ENCODE measurements at places on chromosomes 4 and X.

DNA sequence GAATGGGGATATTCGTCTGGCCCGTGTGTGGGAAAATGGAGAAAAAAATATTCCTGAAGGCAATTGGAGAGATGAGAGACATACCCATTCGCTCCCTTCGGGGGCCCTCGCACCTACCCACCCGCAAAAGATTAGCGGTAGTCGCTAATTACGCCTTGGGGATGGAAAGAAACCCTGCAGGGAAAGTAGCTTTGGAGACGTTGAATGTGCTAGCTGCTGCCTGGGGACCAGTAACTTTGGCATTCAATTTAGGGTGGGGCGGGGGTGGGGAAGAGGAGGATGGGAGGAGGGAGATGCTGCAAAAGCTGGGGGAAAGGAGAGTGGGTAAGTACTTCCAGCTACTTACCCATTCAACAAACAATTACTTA, 407 bp upstream of the ZC4H2 start:
- DNase-seq, result no peak

- DNase-seq, result peak; percentile 55
These were observed 2375.8 kb upstream of the TENM3 start for GRCh38 chr4:179867300-179867878.

DNA sequence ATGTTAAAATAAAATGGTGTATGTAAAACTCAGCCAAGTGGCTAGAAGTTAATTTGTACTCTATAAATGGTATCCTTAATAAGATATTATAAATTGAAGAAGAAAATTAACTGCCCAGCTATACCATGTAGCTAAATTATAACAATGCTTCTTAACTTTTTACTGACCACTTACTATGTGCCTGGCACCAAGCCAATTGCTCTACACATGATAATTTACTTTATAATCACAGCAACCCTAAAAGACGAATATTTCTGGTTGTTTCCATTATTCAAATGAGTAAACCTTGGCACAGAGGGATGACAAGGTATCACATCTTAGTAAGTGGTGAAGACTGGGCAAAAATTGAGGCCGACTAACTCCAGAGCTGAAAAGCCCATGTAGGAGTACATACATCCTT, 1506.6 kb downstream of the PCDH7 start:
- DNase-seq, result no peak

GRCh38 chr4:94519019-94519418, 67.3 kb downstream of the PDLIM5 start:
- DNase-seq, result no peak

GRCh38 chrX:115339441-115340025, 50.0 kb downstream of the LUZP4 start:
- no peak for DNase-seq

GRCh38 chr4:40630335-40631021, 814 bp upstream of the RBM47 start:
- DNase-seq, result peak; percentile 70

DNA sequence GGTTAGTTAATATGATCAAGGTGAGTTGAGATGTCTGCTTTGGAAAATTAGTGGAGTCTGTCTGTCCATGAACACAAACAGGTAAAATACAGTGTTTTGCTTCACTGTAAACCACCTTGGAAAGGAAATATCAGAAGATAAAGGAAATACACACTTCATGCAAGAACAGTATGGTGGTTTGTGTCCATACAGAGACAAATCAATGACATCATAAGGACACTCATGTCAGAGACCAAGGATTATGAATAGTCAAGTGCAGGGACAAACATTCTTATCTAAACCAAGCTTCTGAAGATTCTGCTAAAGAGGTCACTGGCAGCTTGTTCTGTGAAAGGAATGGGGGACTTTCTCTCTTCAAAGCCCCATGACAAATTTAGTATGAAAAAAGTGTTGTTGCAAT, 322.9 kb upstream of the F9 start:
- DNase-seq, result no peak

GRCh38 chrX:108138814-108139702, 47.5 kb downstream of the ATG4A start:
- no peak for DNase-seq

- no peak for DNase-seq
These were observed 450.3 kb downstream of the RAPGEF2 start for GRCh38 chr4:159552979-159553768.

- no peak for DNase-seq
These were observed 151.4 kb downstream of the ZNF518B start for GRCh38 chr4:10305816-10306215.

DNA sequence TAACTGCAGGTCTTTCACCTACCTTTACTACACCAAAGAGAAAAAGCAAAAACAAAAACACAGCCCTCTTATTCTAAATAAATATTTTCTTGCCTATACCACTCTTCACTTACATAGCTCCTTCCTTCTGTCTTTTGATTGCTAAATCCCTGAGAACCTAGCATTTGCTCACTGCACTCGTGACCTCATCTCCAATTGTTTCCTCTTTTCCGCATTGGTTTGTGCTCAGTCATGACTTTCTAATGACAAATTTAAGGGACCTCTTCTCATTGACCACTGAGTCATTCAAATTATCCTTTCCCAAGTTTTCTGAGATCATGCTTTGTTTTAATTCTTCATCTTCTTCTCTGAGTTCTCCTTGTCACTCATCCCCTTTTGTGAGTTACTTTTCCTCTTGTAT, 1697.1 kb downstream of the STIM2 start:
- DNase-seq, result no peak

GRCh38 chrX:40202456-40202855, 104.7 kb upstream of the BCOR start:
- no peak for DNase-seq

- no peak for DNase-seq
These were observed 75.3 kb downstream of the RAPGEF2 start for GRCh38 chr4:159178151-159178546.

DNA sequence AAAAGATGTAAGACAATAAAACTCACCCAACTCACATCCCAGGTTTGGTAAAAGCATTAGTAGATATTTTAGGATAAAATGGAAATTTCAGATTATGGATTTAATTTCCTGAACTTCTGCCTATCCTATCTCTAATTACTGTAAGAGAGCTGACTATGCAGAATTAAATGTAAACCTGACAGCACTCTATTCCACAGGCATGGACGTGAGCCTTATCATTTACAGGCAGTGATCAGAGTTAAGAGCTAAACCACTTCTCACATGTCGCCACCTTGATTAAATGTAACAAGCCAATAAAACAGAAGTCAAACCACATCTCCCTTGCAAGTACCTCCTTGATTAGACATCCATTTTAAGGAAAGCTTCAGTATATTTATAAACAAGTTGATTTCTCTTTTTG, 97.5 kb upstream of the CBR4 start:
- no peak for DNase-seq

GRCh38 chr4:173752610-173753230, 222.7 kb upstream of the HAND2 start:
- DNase-seq, result no peak

- DNase-seq, result no peak
These were observed 197.9 kb downstream of the MGST2 start for GRCh38 chr4:139863531-139863930.

DNA sequence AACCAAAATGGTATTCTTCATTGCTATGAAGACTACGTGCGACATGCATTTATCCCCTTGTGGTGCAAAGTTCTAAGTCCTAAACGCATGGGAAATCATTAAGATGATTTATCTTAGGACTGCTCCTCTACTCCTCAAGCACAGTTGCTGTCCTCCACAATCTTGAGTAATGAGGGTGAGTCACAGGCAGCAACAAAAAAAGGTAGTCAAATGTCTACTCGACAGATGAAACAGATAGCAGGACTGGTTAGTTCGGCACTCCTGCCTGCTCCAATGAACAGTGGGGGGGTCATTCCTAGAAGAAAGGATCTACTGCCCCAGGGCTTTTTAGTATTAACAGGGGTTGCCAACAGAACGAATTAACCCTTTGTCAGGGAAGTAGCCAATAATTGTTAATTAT, 233.7 kb upstream of the FGF13 start:
- DNase-seq, result no peak

DNA sequence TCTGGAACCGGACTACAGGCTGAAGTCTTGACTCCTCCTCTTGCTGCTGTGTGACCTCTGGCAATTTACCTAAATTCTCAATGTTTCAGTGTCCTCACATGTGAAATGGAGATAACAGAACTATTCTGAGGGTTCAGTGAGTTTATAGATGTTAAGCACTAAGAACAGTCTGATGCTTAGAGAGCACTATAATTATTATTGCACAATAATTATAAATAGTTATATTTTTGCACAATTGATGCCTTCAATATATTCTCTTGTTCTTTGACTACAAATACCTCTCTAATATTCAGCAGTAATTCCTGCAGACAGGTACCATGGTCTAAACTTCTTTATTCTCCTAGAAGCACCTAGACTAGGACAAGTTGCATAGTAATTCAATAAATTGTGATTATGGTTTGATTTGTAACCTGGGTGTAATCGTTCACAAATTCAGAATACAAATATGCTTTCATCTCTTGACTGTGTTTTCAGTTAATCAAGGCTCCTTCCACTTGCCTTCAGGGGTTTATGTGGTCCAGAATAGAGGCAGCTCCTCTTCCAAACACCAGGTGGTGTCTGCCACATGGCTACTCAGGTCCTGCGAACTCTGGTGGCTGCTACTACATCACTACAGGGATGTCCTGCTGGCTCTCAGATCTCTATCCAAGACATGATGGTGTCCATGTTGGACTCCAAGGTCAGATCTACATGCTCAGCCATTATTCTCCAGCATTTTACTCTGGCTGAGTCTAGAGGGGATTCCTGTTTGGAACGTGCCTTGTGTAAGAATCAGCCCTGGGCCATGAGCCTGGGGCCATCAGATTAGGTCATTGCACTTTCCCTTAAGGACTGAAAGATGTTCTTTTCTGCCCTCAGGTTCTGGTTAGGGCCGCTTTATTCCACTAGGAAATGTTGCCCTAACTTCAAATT, 103.4 kb downstream of the QRFPR start:
- no peak for DNase-seq

GRCh38 chr4:13540446-13541175, 3.7 kb downstream of the NKX3-2 start:
- no peak for DNase-seq

DNA sequence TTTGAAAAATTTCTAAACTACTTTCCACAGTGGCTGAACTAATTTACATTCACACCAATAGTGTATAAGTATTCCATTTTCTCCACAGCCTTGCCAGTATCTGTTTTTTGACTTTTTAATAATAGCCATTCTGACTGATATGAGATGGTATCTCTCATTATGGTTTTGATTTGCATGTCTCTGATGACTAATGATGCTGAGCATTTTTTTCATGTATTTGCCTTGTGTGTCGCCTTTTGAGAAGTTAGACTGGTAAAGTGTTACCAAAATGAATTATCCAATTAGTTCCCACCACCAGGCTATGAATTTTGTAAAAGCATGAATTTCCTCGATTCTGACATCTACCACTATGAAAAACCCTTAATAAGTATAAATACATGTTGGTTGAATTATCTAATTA, 242.2 kb upstream of the GK2 start:
- DNase-seq, result no peak

DNA sequence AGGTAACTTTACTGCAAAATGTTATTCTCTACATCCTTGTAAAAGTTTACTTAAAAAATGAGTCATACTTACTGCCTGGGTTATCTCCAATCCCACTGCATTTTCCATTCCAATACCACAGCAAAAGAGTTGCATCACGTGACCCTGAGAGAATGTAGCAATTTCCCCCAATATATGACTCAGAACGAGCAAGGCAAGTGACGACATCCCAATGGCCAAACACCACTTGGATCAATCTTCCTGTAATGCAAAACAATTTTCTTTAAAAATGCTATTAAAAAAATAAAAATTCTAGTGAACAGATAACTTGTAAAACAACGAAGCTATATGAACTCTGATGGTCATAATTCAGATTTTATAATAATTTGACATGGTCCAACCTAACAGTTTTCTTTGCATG, 224.3 kb downstream of the DCLK2 start:
- DNase-seq, result no peak

DNA sequence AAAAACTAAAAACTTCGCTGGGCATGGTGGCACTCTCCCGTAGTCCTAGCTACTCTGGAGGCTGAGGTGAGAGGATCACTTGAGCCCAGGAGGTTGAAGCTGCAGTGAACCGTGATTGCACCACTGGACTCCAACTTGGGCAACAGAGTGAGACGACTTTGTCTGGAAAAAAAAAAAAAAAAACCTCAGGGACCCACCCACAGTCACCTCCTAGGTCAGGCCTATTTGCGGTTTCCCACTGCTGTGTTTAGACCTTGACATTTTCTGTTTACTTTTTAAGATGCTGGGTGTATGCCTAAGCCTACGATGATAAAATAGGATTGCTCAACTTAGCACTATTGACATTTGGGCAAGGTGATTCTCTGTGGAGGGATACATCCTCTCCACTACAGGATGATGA, 197.4 kb upstream of the TBL1X start:
- no peak for DNase-seq

DNA sequence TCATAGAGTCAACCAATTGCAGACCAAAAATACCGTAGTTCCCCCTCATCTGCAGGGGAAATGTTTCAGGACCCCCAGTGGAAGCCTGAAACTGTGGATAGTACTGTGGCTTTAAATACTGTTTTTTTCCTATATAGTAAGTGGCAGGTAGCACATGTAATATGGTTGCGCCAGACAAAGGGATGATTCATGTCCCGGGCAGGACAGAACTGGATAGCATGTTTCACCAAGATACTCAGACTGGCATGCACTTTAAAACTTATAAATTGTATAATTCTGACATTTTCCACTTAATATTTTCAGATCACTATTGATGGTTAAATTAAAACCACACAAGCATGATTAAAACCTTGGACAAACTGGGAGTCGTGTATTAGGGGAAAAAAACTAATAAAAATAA, 276.3 kb upstream of the AGA start:
- no peak for DNase-seq

DNA sequence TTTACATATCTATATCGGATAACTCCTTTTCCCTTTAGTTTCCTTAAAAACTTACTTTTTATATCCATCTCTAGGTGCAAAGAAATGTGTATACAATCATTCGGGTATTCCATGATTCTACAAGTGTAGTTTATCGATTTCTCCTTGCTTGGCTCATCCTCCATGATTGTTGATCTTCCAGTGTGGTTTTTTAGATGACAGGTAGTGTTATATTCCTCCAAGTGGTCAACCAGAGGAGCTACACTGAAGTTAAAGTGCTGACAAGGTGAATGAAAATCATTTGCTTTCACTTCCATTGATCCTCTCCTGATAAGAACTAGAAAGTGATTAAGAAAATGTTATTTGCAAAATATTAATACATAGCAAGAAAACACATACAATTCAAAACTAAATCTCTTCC, 38.5 kb downstream of the TMEM156 start:
- DNase-seq, result no peak

GRCh38 chr4:124304941-124305340, 407.6 kb downstream of the ANKRD50 start:
- DNase-seq, result no peak

- DNase-seq, result no peak
These were observed 120.1 kb downstream of the NKX6-1 start for GRCh38 chr4:84378983-84379382.

DNA sequence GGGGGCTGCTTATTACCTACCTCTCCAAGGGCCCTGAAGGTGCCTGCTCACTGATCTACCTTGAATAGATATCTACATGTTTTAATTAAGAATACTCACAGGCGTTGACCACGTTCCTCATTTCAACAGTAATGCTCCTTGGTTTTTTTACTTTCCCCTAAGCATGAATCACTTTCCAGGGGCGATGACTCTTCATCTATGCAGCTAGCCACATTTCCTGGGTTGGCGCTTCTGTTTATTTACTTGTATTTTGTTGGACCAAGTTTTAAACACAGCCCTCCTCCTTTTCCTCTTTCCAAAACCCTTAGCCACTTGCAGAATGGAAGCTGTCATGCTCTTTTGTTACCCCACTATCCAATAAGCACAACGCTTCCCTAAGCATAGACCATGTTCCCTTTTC, 50.8 kb downstream of the CBLL2 start:
- DNase-seq, result no peak

Measured in ureter (tissue), 1 donor.